ENCODE measurements at places on chromosomes 1 and 21. TPM values are rescaled to one million over a fixed set of nuclear protein-coding genes. Genes with fewer than 3 reads are reported as not detected.

- no peak for DNase-seq
These were observed 149.3 kb upstream of the WNT4 start for GRCh38 chr1:22292011-22292788.

GRCh38 chr1:180691322-180691913 lies 59.6 kb downstream of the XPR1 start:
- no peak for DNase-seq

- no peak for DNase-seq
These were observed 14.7 kb downstream of the OBSCN start for GRCh38 chr1:228222548-228222947.

GRCh38 chr1:107979088-107979487 lies 14.1 kb upstream of the VAV3 start:
- DNase-seq = no peak

DNA sequence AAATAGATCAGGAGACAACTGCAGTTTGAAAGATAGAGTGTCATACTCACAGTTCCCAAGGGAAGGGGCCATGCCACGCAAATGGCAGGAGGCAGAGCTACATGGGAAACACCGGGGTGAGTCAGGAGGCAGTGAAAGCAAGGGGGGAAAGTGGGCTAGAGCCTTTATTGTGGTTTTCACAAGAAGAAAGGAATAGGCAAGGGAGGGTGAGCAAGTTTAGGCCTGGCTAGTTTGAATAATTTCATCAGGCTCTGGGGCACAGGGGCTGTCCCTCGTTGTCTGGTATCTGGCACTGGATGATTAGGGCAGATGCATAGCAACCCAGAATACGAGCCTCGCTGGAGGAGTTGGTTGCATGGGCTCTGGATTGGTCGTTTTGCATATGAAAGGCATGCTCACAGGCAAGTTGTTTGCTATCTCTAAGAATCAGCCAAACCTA lies 17.0 kb upstream of the ITLN2 start:
- no peak for DNase-seq

- peak; percentile 45 for DNase-seq
These were observed 34.4 kb downstream of the C21orf91 start for GRCh38 chr21:17784604-17785402.

- peak; percentile 49 for DNase-seq
These were observed 144.2 kb upstream of the KRTAP19-8 start for GRCh38 chr21:31182231-31183140.

DNA sequence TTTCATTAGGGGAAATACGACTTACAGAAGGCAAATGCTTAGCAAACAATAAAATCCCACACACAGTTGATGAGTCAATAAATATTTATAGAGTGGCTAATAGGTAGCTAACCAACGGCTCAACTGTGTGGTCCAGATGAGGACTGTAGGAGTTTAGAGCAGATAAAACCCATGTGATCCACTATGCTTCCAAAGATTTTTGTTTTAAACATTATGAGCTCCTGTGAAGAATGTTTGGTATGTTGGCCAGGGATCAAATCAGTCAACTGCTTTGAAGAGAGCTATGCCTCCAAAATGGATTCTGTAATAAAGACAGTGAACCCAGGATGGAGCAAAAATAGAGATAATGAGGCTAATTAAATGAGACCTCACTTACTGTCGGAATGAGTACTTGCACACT lies 72.3 kb upstream of the COL11A1 start:
- no peak for DNase-seq

- DNase-seq = no peak
These were observed 37.1 kb upstream of the CD55 start for GRCh38 chr1:207284209-207284897.

- no peak for DNase-seq
These were observed 240.5 kb upstream of the SNX7 start for GRCh38 chr1:98421085-98421435.

DNA sequence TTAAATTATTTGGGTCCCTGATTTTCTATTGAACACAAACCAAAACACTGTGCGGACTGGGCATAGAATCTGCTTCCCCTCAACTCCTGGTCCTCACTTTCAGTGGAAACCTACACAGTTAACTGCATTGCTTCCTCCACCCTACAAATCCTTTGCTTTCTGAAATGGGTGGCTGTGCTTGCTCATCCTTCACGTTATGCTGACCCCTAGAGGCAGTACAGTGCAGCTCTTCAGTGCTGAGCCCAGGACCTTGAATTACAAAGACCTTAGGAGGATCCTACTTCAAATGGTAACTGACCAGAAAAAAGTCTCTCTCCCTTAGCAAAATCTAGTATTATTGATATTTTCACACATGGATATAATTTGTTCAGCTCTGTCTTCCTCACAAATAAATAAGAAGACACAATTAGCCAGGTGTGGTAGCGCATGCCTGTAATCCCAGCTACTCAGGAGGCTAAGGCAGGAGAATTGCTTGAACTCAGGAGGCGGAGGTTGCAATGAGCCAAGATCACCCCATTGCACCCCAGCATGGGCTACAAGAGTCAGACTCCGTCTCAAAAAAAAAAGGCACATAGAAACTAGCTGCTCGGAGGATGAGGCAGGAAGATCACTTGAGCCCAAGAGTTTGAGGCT lies 63.4 kb upstream of the L1TD1 start:
- peak; percentile 43 for DNase-seq

GRCh38 chr21:27817074-27817473 lies 850.2 kb upstream of the ADAMTS5 start:
- no peak for DNase-seq

DNA sequence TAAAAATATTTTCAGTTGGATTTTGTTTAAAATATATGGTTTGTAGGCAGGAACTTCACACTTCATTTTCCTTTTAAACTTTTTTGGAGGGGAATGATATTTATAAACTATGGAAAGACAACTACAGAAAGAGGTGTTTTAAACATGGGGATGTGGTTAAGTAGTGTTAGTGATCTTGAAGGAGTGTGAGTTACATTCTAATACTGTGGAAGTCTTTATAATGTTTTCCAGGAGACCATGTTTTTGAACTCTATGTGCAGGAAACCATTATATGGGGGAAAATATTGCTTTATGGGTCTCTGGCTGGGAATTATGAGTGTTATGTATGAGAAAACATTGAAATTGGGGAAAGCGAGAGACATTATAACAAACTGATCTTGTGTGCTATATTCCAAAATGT lies 35.8 kb upstream of the COL24A1 start:
- no peak for DNase-seq

DNA sequence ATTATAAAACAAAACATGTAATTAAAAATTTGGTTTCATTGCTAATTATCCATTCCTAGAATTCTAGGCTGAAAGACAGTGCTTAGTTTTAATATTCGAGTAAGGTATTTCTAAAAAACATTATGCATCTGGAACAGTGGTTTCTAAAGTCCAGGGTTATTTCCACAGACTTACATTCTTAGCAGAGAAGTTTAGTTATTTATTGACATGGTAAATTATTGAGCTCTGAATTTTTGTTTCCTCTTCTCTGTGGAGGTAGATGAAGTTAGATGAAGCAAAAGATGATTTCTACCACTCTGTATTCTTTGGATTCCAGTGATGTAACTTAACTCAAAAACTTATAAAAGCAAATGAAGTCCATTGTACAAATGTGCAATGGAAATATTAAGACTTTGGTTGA lies 709.4 kb downstream of the MRPL39 start:
- no peak for DNase-seq

DNA sequence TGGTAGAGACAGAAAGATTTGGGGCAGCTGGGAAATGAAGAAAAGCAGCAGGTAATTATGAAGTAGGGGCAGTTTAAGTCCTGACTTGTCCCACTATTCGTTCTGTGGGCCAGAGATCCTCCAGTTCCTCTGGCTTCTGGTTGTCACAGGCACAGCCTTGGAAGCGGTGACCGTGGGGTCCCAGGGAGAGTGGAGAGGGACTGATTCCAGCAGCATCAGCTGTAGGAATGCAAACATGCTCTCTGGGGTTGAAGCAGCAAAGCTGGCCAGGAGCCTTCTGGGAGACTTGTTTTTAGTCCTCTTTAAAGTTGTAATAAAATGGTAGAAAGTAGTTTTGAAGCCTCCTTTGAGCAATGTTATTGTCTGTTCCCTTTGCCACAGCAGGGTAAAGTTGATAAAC lies 488.0 kb downstream of the LMO4 start:
- no peak for DNase-seq

DNA sequence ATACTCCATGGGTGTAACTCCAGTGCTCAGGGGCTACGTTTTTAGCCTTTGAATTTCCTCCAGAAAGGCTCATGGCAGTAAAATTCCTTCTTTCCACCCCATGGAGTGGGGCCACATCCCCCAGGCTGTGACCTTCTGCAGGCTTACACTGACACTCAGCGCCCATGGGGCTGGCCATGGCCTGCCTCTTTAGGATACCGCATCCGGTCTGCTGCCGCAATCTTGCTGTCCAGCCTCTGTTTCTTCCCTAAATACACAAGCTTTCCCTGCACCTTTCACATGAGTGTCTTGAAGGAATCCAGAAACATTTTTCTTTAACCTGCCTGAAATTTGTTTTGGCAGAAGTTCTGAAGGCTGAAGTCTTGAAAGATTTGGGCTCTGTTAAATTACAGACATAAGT lies 170.5 kb downstream of the NTMT2 start:
- no peak for DNase-seq

GRCh38 chr1:214438075-214438474 lies 113.3 kb downstream of the PTPN14 start:
- no peak for DNase-seq

- DNase-seq = peak; percentile 87
These were observed 19.9 kb downstream of the ATP8B2 start for GRCh38 chr1:154344977-154345837.

DNA sequence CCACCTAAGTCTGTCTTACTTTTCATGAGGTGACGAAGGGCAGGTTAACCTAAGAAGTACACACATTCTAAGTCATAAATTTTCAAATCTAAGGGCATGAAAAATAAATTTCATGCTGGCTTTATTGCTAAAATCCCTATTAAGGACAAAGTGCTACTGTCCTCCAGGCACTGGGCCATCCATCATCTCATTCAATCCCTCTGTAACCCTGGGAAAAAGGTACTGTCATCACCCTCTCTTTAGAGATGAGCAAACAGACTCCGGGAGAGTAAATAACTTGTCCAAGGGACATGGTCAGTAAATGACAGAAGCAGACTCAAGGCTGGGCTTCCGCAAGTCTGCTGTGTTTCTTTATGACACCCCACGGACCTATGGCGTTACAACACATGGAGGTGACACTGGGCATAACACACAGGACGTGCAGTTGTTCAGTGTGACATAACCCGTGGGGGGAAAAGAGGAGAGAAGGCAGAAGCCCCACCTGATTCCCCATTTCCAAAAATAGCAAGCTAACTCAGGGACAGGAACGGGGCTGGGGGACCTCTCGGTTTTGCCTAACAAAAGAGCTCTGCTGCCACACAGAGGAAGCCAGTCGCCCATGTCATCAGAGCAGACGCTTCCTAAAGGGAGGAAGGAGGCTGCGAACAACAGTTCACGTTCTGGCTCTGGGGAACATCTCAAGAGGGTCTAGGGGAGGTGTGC lies 12.5 kb upstream of the SRM start:
- no peak for DNase-seq

DNA sequence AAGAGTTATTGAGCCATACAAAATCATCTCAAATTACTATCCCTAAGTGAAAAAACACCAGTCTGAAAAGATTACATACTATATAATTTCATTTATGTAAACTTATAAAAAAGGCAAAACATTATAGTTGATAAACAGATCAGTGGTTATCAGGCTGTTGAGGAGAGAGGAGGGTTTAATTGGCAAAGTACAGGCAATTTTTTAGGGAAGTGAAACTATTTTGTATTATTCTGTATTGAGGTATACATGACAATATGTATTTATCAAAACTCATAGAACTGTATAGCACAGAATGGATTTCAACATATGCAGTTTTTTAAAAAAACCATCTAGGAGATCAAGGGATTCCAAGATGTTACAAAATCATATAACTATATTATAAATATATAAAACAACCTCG lies 403.7 kb downstream of the LTN1 start:
- DNase-seq = no peak

- no peak for DNase-seq
These were observed 8.2 kb downstream of the ATP1A2 start for GRCh38 chr1:160123726-160124125.

GRCh38 chr1:35180776-35181374 lies 12.1 kb downstream of the SFPQ start:
- DNase-seq = no peak

DNA sequence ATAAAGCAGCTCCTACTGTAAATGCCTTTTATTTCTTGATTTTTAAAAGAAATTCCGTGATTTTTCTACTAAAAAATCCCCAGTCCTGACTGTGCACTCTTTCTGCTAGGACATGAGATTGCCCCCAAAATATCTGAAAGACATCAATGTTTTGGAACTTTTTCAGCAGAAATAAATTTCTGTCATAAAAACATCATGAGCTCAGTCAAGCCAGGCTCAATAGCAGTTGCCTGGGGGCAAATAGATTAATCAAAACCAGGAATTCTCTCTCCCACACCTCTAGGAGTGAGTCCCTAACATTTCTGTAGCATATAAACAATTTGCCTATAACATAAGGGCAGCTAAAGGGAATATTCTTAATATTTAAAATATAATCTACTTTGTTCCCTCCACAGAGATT lies 654.1 kb downstream of the PTPRC start:
- no peak for DNase-seq

GRCh38 chr1:172556461-172556860 lies 23.5 kb downstream of the SUCO start:
- no peak for DNase-seq

DNA sequence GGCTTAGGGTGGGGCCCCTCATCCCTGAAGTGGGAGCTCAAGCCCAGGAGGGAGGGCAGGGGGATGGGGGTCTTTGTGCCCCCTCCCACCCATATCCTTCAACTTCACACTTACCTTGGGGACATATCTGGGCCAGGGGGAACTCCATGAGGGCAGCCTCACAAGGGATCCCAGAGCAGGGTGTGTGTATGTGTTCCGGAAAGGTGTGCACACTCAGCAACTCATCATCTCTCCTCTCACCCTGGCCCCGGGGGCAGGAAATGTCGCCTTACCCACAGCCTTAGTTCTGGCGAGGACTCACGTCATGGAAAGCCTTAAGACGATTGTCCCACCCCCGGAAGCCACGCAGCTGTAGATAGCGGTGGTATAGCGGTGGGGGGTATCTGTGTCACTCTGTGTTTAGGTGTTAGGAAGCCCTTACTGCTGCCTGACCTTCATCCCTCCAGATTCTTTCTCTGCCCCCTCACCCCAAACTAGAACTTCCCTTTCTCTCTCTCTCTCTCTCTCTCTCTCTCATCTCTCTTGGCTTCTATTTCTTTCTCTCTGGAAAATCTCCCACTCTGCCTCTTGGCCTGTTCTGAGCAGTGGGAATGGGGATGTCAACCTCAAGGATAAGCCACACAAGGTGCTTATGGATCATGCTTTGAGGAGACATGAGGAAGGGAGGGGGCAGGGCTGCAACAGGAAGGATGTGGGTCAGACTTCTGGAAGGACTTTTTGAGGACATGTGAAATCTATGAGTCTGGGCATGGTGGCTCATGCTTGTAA lies at the start of gene SH2D2A:
TSS of gene SH2D2A (minus strand) at position 288 of the 768 bp plus-strand sequence. CDS start at position 148, 140 bp downstream.
- peak; percentile 97 for DNase-seq

- DNase-seq = no peak
These were observed 136.8 kb downstream of the KCNK2 start for GRCh38 chr1:215219372-215219771.

LCE1A gene
- total RNA-seq = not detected

GJC2 gene
- total RNA-seq = 0.38 TPM

C4BPA gene
- not detected for total RNA-seq

GABRD gene
- not detected for total RNA-seq

OR10T2 gene
- not detected for total RNA-seq

LHX8 gene
- not detected for total RNA-seq

AVPR1B gene
- total RNA-seq = not detected

MTARC2 gene
- not detected for total RNA-seq

COL8A2 gene
- total RNA-seq = not detected

ADCY10 gene
- 0.05 TPM for total RNA-seq

OMA1 gene
- 23.1 TPM for total RNA-seq

TRAF5 gene
- total RNA-seq = 67.9 TPM

PEAR1 gene
- 0.05 TPM for total RNA-seq
